Activated T-helper 1 cell treated with anti-CD3 and anti-CD28 coated beads, Interleukin-12 subunit alpha, Interleukin-12 subunit beta, Interleukin-2, Interleukin-4 antibody, amounts not matched to agents 30 ng/mL and 10 ng/mL and 1 ng/mL, durations not matched to agents 14 hours and 24 hours and 36 hours (primary cell): ENCODE measurements at places on chromosomes 11 and 22.

DNA sequence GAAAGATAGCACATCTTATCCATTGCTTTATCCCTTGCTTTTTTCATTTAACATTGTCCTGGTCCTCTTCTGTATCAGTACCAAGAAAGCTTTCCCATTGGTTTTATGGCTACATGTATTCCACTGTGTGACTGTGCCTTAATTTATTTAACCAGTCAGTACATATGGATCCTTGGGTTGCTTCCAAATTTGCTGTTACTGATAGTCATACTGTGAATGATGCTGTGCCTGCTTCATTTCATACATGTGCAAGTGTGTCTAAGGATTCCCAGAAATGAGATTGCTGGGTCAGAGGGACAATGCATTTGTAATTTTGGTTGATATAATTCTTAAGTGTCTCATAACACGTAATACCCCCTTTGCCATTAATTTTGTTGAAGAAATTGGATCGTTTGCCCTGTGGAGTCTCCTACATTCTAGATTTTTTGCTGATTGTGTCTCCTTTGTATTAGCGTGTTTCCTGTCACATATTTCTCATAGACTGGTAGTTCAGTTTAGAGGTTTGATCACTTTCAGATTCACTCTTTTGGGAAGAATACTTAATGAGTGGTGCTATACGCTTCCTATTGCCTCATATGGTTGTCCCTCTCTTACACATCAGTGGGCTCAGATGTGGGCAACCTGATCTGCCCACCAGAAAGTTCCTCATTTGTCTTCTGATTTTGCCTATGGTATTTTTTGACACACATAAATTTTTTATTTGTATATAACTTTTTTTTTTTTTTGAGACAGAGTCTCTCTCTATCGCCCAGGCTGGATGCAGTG lies 35.3 kb downstream of the MYBPC3 start:
- H3K4me3 ChIP-seq = no peak overlapping the region
- peak overlapping the region; percentile 25 for H3K27ac ChIP-seq
- no peaks in the 10 kb centered on the region for H3K27me3 ChIP-seq
- DNase-seq = no peak
- peaks cover 34% of the 10 kb centered on the region for H3K36me3 ChIP-seq

GRCh38 chr22:49321477-49322055 lies 506.1 kb downstream of the BRD1 start:
- H3K27me3 ChIP-seq = peaks cover 12% of the 10 kb centered on the region
- no peak overlapping the region for H3K27ac ChIP-seq
- H3K36me3 ChIP-seq = no peaks in the 10 kb centered on the region
- no peaks in the 10 kb centered on the region for H3K4me1 ChIP-seq
- H3K4me3 ChIP-seq = no peak overlapping the region

GRCh38 chr11:39780131-39780530 lies 1679.3 kb downstream of the LRRC4C start:
- no peak overlapping the region for H3K4me3 ChIP-seq
- no peaks in the 10 kb centered on the region for H3K36me3 ChIP-seq
- no peak for DNase-seq
- no peaks in the 10 kb centered on the region for H3K27me3 ChIP-seq

DNA sequence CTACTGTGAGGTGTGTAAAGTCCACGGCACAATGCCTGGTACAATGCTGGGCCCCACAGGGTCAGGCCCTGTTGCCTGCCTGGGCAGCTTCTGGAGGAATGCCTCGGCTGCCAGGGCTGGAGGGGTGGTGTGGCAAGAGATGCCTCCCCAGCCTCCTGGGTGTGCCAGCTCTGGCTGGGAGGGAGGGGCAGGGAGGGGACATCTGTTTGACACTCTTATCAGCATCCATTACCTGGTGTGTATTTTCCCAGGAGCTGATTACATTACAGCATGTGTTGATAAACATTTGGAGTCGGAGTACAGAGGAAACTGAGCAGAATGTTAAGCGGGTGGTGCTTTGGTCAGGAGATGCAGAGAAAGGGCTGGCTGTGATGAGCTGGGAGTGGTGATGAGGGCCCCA lies 11.0 kb upstream of the NECTIN1 start:
- peaks cover 35% of the 10 kb centered on the region for H3K27me3 ChIP-seq
- no peak for DNase-seq
- no peak overlapping the region for H3K27ac ChIP-seq
- H3K4me3 ChIP-seq = no peak overlapping the region

- no peaks in the 10 kb centered on the region for H3K36me3 ChIP-seq
- no peak for DNase-seq
- H3K4me3 ChIP-seq = no peak overlapping the region
- H3K4me1 ChIP-seq = no peaks in the 10 kb centered on the region
- H3K27ac ChIP-seq = no peak overlapping the region
Measured at GRCh38 chr11:94753630-94754029, 14.5 kb upstream of the AMOTL1 start.

DNA sequence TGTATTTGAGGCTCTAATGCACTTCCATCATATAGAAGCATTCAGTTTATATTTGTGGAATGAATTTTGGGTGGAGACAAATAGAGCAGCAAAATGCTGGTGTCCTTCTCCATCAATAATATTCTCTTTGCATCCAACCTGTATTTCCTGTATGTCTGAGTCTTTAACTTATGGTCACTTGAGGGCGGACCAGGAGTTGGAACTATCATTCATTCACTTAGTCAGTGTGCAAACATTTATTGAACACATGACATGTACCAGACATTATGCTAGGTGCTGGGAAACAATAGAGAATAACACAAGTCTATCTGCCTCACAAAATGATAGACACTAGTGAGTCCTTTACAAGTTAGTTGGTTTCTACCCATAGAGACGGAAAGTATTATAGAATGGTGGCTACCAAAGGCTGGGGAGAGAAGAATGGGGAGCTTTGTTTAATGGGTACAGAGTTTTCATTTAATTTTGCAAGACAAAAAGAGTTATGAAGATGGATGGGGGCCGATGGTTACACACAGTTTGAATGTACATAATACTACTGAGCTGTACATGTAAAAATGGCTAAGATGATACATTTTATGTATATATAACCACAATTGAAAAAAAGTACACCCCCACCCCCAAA lies 4.6 kb upstream of the TMEM123 start:
- no peak for DNase-seq
- H3K36me3 ChIP-seq = peaks cover 5% of the 10 kb centered on the region
- peak overlapping the region; percentile 19 for H3K27ac ChIP-seq
- H3K4me3 ChIP-seq = no peak overlapping the region
- H3K27me3 ChIP-seq = peaks cover 3% of the 10 kb centered on the region

DNA sequence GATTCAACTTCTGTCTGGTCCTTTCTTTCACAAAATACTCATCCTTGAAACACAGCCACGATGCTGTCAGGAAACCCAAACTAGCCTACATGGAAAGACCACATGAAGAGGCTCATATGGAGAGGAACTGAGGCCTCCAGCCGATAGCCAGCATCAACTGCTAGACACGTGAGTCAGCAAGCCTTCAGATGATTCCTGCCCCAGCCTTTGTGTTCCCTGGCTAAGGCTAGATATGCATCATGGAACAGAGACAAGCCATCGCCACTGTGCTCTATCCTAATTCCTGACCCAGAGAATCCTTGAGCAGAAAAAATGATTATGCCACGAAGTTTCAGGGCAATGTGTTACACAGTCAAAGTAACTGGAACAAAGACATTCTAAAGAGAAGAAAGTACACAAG lies 75.5 kb downstream of the ENTHD1 start:
- H3K4me1 ChIP-seq = no peaks in the 10 kb centered on the region
- H3K36me3 ChIP-seq = no peaks in the 10 kb centered on the region
- H3K4me3 ChIP-seq = no peak overlapping the region

DNA sequence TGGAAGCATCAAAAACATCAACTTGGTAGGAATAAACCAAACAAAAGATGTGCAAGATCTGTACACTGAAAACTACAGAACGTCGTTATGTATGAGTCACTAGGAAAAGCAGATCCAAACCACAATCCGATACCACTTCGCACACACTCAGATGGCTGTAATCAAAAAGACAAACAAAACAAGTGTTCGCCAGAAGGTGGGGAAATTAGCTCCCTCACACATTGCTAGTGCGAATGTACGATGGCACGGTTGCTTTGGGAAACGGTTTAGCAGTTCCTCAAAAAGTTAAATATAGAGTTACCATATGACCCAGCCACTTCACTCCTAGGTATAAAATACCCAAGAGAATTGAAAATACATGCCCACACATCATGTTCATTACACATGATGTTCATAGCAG lies 14.8 kb upstream of the CARD10 start:
- peaks cover 3% of the 10 kb centered on the region for H3K27me3 ChIP-seq
- H3K36me3 ChIP-seq = no peaks in the 10 kb centered on the region
- DNase-seq = no peak
- H3K4me3 ChIP-seq = no peak overlapping the region
- H3K4me1 ChIP-seq = peaks cover 22% of the 10 kb centered on the region

DNA sequence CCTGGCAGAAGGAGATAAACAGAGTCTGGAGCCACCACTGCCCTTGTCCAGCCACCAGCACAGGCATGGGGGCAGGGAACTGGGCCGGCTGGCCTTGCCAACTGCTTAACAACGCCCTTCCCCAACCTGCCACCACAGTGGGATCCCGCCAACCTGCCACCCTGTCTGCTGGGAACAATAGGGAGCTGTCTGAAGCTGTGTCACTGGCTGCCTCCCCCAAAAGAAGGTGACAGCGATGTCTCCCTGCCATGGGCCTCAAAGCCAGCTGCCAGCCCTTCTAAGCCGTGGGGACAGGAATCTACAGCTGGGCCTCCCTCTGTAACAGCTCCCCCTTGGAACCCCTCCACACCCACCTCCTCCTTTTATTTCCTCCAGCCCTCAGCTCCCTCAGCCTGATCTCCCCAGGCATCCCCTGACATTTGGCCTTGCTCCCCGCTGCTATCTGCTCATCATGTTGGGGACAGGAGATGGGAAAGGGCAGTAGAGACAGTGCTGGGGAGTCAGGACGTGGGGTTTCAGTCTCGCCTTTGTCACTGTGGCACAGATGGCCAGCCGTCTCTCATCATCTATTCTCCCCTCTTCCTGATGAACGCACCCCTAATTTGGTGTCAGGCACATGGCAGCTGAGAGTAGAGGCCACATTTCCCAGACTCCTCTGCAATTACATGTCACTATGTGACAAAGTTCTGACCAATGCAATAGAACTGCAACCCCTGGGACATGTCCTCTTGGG lies 51.3 kb upstream of the PRDM11 start:
- peaks cover 13% of the 10 kb centered on the region for H3K4me1 ChIP-seq
- H3K36me3 ChIP-seq = no peaks in the 10 kb centered on the region
- DNase-seq = no peak
- H3K4me3 ChIP-seq = no peak overlapping the region

- no peak for DNase-seq
- peak overlapping the region; percentile 96 for H3K27ac ChIP-seq
- H3K27me3 ChIP-seq = no peaks in the 10 kb centered on the region
- peaks cover 2% of the 10 kb centered on the region for H3K36me3 ChIP-seq
- peak overlapping the region; percentile 83 for H3K4me3 ChIP-seq
Measured at GRCh38 chr22:39098026-39098425, 982 bp downstream of the APOBEC3H start.

GRCh38 chr11:115334932-115335788 lies 169.1 kb downstream of the CADM1 start:
- H3K27ac ChIP-seq = no peak overlapping the region
- no peak for DNase-seq
- H3K4me1 ChIP-seq = no peaks in the 10 kb centered on the region
- H3K36me3 ChIP-seq = no peaks in the 10 kb centered on the region

DNA sequence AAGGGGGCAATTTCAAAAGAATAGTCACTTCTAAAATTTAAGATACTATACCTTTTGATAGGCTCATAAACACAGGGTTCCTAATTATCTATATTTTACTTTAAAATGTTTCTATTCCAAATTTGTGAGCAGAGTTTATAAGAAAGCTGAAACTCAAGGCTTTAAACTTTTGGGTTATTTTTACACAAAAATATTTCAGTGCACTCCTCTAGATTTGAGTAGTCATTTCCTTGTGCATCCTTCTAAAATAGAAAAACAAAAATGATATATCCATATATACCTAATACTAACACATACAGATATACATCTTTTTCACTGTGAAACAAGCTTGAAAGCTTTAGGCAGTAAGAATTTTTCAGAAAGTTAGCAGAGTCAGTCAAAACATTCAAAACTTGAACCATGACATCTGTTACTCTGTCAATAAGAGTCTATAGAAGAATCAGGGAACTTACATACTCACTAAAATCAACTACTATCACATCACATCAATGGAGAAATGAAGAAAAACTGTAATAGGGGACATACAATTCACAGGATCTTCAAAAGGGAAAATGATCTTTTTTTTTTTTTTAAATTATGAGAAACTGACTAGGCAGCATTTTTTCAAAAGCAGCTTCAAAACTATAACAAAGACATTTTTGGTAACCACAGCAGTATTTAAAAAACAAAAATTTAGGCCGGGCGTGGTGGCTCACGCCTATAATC lies 5.1 kb downstream of the PHF21A start:
- DNase-seq = no peak
- H3K27me3 ChIP-seq = no peaks in the 10 kb centered on the region
- peaks cover 7% of the 10 kb centered on the region for H3K36me3 ChIP-seq
- peaks cover 61% of the 10 kb centered on the region for H3K4me1 ChIP-seq

DNA sequence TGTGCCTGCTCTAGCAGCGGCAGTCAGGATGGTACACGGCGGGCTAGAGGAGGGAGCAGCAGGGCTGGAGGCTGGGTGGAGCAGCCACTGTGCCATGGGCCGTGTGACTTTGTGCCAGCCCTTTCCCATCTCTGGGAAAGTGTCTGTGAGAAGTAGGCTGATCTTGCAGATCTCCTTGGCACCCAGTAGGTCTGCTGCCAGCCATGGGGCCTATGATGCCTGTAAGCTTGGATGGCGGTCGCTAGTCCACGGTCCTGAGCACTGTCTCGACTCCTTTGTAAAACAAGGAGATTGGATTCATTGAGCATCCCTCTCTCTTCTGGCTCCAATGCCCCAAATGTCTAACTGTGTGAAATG lies 22.6 kb downstream of the AMPD3 start:
- H3K4me3 ChIP-seq = no peak overlapping the region
- no peak for DNase-seq
- no peaks in the 10 kb centered on the region for H3K27me3 ChIP-seq
- H3K36me3 ChIP-seq = peaks cover 42% of the 10 kb centered on the region
- peaks cover 14% of the 10 kb centered on the region for H3K4me1 ChIP-seq
- no peak overlapping the region for H3K27ac ChIP-seq

GRCh38 chr22:19182472-19183157 lies 4.1 kb upstream of the SLC25A1 start:
- peaks cover 24% of the 10 kb centered on the region for H3K4me1 ChIP-seq
- peaks cover 6% of the 10 kb centered on the region for H3K27me3 ChIP-seq
- H3K27ac ChIP-seq = no peak overlapping the region
- DNase-seq = no peak

GRCh38 chr11:65646958-65647701 lies 9.2 kb downstream of the SIPA1 start:
- H3K36me3 ChIP-seq = peaks cover 29% of the 10 kb centered on the region
- H3K4me3 ChIP-seq = no peak overlapping the region
- H3K27me3 ChIP-seq = no peaks in the 10 kb centered on the region

- no peak overlapping the region for H3K4me3 ChIP-seq
- no peaks in the 10 kb centered on the region for H3K4me1 ChIP-seq
- H3K36me3 ChIP-seq = peaks cover 3% of the 10 kb centered on the region
- DNase-seq = no peak
- no peaks in the 10 kb centered on the region for H3K27me3 ChIP-seq
Measured at GRCh38 chr11:104781037-104781436, 117.2 kb downstream of the CASP12 start.

- H3K27me3 ChIP-seq = no peaks in the 10 kb centered on the region
- peaks cover 25% of the 10 kb centered on the region for H3K36me3 ChIP-seq
- DNase-seq = no peak
- H3K4me3 ChIP-seq = peak overlapping the region; percentile 31
- peaks cover 85% of the 10 kb centered on the region for H3K4me1 ChIP-seq
Measured at GRCh38 chr11:78339945-78340344, 77.7 kb downstream of the GAB2 start.
